Bone marrow (tissue), 2 donors: ENCODE measurements at places on chromosomes 13 and 19.

DNA sequence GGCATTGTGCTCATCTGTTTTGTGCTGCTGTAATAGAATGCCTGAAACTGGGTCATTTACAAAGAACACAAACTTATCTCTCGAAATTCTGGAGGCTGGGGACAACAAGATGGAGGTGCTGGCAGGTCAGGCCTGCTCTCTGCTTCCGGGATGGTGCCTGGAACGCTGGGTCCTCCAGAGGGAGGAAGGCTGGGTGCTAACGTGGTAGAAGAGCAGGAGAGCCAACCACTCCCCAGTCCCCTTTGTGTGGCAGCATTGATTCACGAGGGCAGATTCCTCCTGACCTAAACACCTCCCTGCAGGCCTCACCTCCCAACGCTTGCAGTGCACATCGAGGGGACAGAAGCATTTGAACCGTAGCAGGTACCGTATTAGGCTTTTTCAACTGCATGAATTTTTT is 34.1 kb upstream of the TFDP1 start:
- no peak for DNase-seq

GRCh38 chr13:88085036-88085435 is 413.9 kb downstream of the SLITRK5 start:
- no peak for DNase-seq

DNA sequence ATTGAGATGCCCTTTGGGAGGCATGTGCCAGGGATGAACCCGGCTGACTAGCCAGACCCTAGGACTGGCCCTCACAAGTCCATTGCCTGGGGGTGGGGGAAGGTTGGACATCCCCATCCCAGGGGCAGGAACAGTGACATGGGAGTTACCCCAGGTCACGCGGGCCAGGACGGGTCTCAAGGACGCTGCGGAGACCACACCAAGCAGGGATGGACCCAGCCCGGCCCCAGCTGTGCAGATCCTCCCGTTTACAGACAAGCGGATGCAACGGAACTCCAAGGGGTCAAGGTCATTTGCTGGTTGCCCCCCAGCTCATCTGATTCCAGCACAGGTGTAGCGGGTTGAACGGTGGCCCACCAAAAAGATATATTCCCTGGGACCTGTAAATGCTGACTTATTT is 20.0 kb downstream of the F2RL3 start:
- no peak for DNase-seq

DNA sequence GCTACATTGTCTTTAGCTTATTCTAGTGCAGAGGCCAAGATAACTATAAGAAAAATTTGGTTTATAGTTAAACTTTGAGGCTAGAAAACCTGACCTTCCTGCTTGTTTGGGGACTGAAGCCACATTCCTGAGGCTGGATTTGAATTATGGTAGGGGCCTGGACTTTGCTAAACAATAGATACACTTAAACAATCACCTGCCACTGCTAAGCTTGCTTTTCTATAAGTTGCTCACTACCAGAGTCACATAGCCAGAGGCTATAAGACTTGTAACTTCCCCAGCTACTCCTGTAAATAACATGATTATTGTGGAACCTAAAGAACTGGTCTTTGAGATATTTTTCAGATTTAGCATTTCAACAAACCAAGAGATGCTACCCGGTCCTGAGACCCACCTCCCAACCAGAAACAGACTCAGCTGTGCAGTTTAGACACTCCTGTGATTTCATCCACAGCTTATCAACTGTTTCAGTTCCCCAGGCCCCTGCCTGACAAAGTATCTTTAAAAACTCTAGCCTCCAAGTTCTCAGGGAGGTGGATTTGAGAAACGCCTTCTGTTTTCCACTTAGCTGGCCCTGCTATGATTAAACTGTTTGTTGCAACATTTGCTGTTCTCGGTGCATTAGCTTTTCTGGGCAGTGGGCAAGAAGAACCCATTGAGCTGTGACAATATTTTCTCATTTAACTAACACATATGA is 77.7 kb downstream of the MIPEP start:
- no peak for DNase-seq

DNA sequence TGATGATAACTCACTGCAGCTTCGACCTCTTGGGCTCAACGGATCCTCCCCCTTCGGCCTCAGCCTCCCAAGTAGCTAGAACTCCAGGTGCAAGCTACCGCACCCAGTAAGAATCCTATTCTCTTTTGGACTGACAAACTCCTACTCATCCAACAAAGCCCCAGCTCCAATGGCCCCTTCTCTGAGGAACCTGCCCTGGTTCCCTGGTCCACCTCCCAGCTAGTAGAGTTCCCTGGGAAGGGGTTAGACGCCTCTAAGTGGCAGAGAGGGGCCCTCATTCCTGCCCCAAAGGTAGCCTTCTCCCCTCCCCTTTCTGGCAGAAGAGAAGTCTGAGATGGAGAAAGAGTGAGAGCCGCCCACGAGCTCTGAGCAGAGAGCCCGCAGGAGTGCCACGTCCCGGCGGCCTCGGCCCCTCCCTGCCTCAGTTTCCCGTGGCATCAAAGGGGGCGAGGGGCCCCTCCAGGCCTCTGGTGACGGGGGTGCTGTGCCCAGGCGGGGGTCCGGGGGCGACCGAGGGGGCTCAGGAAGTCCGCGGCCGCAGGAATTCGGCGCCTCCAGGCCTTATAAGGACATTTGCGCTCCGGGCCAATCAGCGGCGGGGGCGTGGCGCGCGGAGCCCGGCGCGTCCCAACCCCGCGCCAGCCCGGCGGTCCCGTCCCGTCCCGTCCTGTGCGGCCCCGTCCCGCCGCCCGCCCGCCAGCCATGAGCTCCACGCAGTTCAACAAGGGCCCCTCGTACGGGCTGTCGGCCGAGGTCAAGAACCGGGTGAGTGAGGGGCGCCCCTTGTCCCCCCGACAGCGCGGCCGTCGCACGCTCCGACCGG is at the start of gene CNN2:
CNN2 (plus strand) TSS at position 649 of the 823 bp plus-strand sequence; CDS start at position 703, 54 bp downstream.
- no peak for DNase-seq

- no peak for DNase-seq
These were observed 108.5 kb upstream of the GPC6 start for GRCh38 chr13:93118081-93118615.

DNA sequence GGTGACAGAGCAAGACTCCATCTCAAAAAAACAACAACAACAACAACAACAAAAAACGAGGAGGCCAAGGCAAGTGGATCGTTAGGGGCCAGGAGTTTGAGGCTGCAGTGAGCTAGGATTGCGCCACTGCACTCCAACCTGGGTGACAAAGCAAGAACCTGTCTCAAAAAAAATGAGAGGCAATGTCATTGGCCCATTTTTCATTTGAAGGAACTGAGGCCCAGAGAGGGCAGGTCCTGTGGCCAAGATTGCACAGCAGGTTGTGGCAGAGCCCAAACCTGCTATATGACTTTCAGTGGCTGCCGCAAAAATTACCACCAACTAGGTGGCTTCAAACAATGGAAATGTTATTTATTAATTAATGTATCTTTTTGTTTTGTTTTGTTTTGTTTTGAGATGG is 5.5 kb downstream of the PIK3R2 start:
- DNase-seq, result no peak

DNA sequence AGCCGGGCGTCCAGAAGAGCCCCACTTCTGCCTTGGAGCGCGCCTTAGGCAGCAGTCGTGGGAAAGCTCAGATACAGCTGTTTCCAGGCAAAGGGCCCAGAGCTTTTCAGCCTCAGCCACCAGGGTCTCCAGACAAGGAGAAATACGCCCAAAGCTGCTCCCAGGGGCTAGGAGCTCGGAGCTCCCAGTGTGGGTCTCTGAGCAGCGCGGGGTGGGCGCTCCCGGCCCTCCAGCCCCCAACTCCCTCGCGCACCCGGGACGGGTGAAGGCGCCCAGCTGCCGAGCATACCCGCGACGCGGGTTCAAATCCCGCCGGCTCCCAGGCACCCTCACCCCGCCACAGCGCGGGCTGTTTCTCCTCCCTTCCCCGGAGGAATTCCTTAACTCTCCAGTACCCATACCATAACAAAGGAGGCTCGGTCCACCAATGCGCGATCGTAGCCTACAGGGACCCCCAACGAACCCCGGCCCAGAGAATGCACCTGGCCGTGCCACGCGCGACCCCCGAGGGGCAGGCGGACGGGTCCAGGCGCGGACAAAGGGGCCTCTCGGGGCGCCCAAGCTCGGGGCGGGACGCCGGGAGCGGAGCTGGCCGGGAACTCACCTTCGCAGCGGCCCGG is 507 bp downstream of the COL4A1 start:
- no peak for DNase-seq

DNA sequence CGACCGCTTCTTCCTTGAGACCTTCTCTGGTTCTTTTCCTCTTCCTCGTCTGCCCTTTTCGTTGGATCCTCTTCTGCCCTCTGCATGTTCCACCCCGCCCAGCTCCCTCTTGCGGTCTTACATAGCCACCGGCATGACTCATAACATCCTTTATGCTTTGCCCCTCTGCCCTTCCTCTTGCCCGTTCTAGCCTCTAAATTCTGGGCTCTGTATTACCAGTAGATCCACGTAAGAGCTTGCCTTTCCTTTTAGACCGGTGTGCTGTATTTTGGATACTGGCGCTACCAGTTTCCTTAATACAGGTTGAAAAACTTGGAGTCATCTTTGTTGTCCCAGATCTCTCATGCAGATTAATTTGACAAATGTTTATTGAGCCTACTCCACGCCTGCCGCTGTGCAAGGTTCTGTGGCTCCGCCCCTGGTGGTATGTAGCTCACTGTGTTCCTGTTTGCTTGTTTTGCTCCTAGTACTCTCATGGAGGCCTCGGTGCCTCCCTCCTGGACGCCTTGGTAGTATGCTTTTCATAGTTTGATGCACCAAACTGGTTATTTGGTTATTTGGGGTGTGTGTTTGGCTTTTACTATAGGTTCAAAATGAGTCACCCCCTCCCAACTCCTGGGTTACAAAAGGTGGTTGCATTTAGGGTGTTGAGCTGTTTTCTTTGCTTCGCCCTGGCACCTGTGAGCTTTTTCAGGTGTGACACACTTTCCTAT is 1.7 kb downstream of the GTF3A start:
- peak; percentile 59 for DNase-seq

DNA sequence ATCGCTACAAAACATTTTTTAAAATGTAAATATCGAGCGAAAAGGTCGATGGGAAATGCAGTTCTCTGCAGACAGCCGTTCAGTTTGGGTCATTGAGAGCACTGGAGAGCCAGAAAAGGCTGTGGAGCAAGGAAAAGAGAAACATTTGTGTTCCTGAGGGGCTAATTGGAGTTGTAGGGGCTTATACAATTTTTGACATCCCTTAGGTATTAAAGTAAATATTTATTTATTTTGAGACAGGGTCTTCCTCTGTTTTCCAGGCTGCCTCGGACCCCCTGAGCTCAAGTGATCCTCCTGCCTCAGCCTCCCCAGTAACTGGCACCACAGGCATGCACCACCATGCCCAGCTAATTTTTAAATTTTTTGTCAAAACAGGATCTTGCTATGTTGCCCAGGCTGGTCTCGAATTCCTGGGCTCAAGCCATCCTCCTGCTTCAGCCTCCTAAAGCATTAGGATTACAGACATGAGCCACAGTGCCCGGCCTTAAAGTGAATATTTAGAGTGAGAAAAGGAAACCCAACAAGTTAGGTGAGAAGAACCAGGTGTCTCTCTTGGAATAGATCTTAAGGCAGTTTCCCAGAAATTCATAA is 825 bp upstream of the YIF1B start:
- DNase-seq, result no peak

DNA sequence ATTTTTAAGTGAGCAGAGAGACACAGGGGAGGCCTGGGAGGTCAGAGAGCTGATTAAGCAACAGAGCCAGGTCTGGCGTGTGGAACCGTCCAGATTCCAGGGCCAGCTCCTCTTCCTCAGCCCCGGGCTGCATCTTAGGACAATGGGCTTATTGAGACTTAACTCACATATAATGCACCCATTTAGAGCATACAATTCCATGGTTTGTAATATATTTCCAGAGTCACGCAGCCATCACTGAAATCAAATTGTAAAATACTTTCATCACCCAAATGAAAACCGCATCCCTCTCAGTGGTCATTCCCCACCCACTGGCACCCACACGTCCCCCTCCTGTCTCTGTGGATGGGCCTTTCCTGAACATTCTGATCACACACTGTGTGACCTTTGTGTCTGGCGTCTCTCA is 2.1 kb upstream of the HMG20B start:
- DNase-seq, result no peak

DNA sequence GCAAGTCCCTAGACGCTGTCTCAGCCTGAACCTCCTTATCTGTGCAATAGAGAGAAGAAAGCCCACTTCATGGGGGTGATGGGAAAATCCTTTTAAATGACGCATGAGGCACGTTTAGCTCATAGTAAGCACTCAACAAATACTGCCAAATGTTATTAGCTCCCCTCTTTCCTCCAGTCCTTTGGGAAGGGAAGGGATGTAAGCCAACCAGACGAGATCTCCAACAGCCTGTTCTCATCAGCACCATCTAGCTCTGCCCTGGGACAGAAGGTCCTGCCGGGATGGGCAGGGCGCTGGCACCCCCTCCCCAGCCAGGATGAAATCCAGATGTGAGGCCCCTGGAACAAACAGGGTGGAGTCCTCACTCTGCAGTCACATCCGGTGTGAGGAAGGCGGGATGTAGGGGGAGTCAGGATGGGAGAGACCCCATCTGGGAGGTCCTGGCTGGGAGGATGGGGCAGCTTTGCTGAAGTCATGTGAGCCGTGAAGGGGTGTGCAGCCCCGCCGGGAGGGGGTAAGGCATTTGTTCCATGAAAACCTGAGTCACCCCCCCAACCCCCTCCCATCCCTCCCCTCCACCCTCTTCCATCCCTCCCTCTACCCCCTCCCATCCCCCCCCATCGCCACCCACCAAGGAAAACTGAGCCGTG is 4.6 kb downstream of the S1PR2 start:
- no peak for DNase-seq

GRCh38 chr13:84925443-84925842 is 873.8 kb downstream of the SLITRK6 start:
- no peak for DNase-seq

GRCh38 chr13:52010890-52011631 is at the start of gene ATP7B:
Gene ATP7B, minus strand, starts transcription at chr13:52011450. Its CDS starts 113 bp downstream, at chr13:52011337.
- peak; percentile 7 for DNase-seq

GRCh38 chr13:32894589-32895001 is 121.6 kb upstream of the KL start:
- DNase-seq, result no peak

DNA sequence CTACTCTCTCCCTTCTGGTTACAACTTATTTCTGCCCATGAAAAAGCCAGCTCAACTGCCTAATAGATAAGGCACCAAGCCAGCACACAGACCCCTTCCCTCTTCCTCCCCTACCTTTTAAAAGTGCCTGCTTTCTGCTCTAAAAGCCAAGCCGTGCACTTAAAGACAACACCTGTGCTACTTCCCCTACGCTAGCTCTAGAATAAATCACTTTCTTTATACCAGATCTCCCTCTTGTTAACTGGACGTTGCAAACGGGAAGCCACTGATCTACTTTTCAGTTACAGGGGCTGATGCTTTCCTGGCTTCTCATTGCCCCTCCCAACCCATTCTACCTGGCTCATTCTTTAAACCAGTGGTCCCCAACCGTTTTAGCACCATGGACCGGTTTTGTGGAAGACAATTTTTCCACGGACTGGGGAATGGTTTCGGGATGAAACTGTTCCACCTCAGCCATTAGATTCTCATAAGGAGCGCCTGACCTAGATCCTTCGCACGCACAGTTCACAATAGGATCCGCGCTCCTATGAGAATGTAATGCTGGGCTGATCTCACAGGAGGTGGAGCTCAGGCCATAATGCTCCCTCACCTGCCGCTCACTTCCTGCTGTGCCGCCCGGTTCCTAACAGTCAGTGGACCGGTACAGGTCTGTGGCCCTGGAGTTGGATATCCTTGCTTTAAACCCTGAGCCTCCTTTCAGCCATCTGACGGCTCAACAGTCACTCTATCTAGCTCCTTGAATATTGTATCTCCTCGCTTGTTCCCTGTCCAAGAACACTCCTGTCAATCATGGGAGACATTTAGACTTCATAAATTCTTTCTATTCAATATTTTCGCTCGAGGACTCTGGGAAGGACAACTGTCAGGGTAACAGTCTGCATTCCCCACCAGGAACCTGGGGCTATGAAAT is 841 bp upstream of the ZNF223 start:
- DNase-seq, result no peak

- DNase-seq, result no peak
These were observed 24.5 kb downstream of the RASL11A start for GRCh38 chr13:27295096-27295495.
